ENCODE measurements at places on chromosomes 2 and 18.

DNA sequence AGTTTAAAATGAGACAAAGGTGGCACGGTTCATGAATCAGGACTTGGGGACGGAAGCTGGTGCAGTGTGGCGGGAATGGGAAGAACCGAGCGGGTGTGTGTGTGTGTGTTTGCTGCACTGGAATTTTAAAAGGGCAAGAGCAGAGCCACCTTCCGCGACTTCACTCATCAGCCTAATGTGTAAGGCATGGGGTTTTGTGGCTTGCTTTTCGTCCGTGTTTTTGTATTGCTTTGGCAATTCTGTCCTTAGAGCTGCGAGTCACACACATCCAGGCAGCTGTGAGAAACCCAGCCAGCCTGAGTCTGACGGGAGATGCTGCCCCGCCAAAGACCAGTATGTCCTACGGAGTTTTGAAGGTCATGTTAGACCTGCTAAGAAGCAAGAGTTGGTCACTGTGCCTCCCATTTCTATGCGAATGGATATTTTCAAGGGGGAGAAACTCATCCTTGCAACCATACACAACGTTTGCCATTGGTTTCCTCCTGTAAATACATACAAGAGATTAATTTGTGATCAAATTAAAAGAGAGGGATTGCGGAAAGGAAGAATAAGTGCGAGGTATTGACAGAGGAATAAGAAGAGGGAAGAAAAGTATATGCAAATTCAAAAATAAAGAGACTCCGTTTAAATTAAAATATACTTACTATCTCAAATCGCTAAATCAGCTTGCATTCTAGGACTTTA lies 665 bp upstream of the CACNB4 start:
- DNase-seq = no peak

- no peak for DNase-seq
These were observed 71.4 kb downstream of the NXPH2 start for GRCh38 chr2:138708682-138709241.

- no peak for DNase-seq
These were observed 7.7 kb upstream of the TRAPPC8 start for GRCh38 chr18:31950583-31950982.

GRCh38 chr2:68906716-68907115 lies 35.5 kb upstream of the BMP10 start:
- DNase-seq = no peak

DNA sequence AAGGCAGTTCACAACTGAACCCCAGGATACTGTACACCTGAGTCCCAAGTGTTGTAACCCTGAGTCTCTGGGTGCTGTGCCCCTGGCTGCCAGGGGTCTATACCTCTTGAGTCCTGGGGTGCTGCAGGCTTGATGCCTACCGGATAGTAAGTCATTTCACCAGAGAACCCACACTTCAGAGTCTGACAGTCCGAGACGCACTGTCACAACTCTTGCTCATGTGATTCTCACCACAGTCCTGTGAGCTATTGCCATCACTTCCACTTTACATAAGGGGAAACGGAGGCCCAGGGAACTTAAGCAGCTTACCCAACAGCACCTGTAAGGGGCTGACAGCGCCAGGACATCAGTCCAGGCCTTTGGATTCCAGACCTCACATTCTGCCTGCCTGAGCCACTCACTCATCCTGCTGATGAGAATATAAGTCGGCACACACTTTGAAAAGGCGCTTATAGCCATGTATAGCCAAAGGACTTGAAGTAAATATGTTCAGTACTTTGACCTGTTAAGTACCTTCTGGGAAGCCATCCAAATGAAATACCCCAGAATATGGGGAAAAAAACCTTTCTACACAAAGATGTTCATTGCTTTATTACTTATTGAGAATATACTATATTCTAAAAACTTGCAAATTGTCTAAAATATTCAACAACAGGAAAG lies 180.7 kb upstream of the ID2 start:
- no peak for DNase-seq

All from CD4-positive, alpha-beta memory T cell (primary cell).